Activated naive CD4-positive, alpha-beta T cell (primary cell): ENCODE measurements at places on chromosomes 6 and 20.

DNA sequence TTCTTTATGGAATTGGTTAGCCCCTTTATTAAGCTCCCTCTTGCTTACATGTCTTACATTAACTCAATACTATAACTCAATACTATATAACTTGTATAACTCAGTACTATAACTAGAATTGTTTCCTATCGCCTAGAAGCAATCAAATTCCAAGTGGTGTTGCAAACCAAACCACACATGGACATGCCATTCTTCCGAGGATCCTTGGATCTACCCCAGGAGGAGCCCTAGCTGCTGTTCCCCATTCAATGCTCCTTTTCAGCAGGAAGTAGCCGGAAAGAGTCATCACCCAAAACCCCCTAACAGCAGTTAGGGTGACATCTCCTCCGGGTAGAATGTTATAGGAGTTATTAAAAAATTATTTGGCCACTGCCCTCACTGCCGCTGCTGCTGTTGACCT is 40.5 kb downstream of the PLN start:
- DNase-seq: no peak

DNA sequence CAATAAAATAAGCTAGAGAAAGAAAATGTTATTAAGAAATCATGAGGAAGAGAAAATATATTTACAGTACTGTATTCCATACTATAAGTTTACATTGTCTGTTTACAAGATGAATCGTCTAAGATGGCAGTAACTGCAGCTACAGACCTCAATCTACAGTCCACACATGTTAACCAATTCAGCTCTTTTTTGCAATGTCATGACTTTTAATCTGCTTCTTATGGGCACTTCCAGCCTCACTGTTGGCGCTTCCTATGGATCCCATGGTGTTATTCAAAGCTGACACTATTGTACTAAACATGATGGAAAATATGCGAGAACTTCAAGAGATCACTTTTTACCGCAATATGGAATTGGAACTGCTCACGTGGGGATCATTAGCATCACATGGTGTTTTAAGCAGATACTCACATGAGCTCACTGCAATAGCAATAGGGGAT is 451.5 kb upstream of the CITED2 start:
- DNase-seq: no peak

- DNase-seq: no peak
Measured at GRCh38 chr6:72621291-72622093, at the start of gene KCNQ5. Gene KCNQ5 (plus strand): TSS chr6:72622064.

DNA sequence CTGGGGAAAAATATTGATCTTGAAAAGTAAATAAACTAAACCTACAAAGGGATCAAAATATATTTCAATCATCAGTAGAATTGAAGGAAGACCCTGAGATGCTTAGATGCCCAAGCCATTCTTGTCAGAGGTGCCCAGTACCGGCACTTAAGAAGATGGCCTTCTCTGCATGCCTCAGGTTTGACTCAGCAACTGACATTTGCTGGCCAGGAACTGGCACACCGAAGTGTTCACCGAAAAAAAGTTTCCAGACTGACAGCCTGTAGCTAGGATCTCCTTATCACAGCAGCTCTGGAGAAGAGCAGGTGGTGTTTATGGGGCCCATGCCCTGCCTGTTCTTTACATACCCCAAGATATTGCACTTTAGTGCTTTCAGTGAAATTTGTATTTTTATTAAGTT is 203.2 kb downstream of the MOXD1 start:
- no peak for DNase-seq

- no peak for DNase-seq
Measured at GRCh38 chr20:24388828-24389380, 80.5 kb upstream of the SYNDIG1 start.

- DNase-seq: no peak
Measured at GRCh38 chr6:39836606-39837005, 44.4 kb downstream of the DAAM2 start.

DNA sequence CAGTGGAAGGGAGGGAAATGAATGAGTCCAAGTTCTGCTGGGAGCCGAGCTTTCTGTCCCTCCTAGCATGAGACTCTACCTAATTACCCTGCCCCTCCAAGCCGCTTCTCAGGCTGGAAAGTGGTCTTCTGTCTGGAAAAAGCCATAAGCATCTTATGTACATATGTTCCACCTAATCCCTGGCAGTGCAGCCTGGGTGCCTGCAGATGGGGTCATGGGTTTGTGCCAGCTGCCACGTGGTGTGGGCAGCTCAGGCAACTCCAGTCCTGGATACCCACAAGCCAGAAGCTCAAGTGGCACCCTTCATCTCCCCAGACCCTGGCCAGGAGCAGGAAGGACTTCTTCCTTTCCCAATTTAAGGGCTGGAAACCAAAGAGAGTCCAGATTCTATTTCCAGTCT is 253.1 kb downstream of the LY86 start:
- no peak for DNase-seq

GRCh38 chr20:61735503-61735785 is 330.2 kb downstream of the TAF4 start:
- no peak for DNase-seq

DNA sequence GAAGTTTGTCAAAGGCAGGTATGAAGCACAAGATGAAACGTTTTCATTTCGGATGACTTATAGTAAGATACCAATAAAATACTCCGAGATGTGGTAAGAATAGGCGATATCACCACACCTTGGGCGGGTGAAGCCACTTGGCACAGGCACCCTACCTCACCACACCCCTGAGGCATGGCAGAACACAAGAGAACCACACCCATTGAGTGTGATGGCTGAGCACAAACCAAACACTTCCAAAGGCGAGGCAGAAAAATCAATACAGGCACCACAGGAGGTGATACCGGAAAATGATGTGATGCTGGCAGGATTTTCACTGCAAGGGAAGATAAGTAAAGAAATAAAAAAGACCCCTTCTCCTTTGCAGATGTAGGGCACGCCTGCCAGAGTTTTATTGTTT is 332.9 kb upstream of the PRDM1 start:
- no peak for DNase-seq

- DNase-seq: no peak
Measured at GRCh38 chr6:156451726-156452125, 325.5 kb upstream of the ARID1B start.

DNA sequence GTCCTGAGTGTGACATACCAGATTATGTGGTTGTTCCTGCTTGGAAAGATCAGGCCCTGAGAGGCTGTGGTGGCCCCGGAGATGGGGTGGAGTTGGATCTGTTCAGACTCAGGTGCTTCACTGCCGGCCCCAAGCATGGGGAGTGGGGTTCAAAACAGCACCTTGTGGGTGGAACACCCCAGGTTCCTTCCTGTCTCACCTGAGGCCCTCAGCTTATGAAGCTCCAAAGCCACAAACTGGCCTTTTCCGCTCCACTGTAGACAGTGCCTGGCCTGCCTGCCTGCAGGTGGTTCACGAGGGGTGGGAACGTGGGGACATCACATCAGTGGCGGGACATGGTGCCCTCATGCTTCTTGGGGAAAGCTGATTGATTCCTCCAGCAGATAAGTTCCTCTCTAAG is 146.4 kb downstream of the TAF4 start:
- DNase-seq: no peak

- no peak for DNase-seq
Measured at GRCh38 chr6:154297721-154298120, 58.9 kb downstream of the IPCEF1 start.

DNA sequence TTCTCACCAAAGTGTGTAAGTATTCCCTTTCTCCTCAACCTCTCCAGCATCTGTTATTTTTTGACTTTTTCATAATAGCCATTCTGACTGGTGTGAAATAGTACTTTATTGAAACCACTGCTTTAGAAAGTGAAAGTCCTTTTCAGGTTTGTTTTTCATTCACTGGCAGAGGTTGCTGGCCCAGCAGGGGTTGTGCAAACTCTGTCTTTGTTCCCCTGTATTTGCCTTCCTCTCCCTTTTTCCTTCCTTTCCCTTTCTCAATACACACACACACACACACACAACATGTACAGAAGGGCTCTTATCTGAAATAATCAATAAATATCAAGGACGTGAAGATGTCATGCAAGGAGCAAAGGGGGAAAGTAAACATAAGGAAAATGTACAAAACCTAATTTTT is 99.8 kb downstream of the LY86 start:
- DNase-seq: no peak

- no peak for DNase-seq
Measured at GRCh38 chr6:123263981-123264380, 267.9 kb downstream of the CLVS2 start.

- no peak for DNase-seq
Measured at GRCh38 chr6:456358-456867, 64.9 kb downstream of the IRF4 start.

DNA sequence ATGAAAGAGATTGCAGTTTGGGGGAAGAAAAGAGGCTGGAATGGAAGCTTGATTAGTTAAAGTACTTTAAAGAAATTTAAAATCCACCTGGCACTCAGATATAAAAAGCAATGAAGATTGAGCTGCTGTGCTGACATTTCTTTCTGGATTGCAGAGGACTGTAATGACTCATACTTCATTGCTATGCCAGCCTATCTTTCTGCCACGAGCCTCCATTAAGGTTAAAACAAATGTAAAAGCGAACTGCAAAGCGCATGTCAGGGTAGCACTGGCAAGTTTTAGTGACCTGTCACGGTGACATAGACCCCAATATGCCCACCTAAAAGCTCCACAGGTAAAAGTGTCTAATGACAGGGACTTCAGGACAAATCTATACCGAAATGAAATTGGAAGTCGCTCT is 449.6 kb downstream of the C6orf118 start:
- no peak for DNase-seq

DNA sequence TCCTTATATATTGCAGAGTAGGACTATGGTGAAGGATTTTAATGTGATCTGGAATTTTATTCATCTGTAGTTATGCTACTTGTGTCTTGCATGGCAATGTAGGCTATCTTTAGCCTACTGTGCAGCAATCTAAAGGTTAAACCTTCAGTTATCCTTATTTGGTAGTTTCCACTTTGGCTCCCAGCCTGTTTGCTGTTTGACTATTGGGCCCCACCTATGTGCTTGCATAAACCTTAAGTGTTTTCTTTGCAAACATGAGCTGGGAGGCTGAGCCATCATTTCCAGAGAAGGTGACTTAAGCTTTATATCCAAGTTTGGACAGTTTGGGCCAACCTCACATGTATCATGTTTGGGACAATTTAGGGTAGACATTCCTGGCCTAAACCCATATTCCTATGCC is 537.5 kb downstream of the BTBD3 start:
- no peak for DNase-seq
